ENCODE measurements at places on chromosomes 5 and 9. TPM values are rescaled to one million over a fixed set of nuclear protein-coding genes. Genes with fewer than 3 reads are reported as not detected.

The CAVIN4 gene
- 1.6 TPM for total RNA-seq

The FST gene
- total RNA-seq: 1.9 TPM

The ANKRD34B gene
- total RNA-seq: not detected

The TMEM252 gene
- not detected for total RNA-seq

The LAMC3 gene
- under 0.01 TPM for total RNA-seq

The CD72 gene
- not detected for total RNA-seq
